ENCODE measurements at places on chromosomes 11 and 22. TPM values are rescaled to one million over a fixed set of nuclear protein-coding genes. Genes with fewer than 3 reads are reported as not detected.

DNA sequence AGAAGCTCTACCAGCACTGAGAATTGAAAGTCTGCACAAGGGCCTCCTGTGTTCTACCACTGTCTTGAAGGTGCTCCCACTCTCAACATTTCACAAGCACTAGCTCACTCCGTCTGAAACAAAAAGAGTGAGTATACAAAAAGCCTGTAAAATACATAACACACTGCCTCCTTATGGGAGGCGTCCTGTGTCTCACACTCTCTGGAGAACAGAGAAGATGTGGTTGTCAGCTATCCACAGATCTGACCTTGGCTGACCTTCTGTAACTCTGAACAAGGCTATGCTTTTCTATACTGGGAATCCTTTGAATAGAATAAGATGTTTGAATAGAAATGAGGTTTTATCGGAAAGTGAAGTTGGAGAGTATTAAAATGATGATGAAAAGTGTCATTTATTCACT lies 171.3 kb upstream of the TMEM45B start:
- no peak for DNase-seq

Gene P2RX3
- polyA plus RNA-seq = not detected

GRCh38 chr11:12411806-12412727 lies 34.7 kb downstream of the PARVA start:
- peak; percentile 85 for DNase-seq

DNA sequence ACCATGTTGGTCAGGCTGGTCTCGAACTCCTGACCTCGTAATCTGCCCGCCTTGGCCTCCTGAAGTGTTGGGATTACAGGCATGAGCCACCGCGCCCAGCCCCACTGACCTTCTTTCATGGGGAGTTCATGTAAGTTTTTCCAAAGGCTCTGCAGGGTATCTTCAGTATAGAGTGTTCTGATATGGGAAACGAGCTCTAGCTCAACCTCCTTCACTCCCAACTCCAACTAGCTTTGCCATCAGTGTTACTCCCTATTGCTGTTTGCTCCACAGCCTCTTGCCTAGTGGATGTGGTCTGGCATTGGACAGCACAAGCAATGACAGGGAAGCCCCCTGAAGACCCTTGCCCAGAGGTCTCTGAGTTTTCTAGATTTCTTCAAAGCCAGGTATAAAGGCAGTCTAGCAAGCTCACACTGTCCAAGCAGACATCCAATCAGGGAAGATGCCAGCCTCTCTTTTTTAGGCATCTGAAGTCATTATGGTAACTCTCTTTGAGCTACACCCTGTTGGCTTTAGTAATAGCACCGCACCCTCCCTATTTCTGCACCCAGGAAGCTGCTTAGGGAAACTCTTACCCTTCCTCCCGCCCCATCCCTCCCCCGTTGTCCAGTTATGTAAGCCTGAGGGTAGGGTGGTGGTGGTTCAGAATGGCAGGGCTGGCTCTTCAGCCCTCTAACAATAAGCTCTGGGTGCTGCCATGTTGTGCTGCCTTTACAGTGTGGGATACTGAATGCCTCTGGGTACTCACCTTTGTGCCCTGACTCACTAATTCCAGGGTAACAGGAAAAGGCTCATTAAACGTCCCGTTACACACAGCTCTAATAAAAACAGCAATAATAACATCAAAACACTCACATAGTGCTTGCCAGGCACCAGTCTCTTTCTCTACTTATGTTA lies 41.4 kb upstream of the CLDN5 start:
- no peak for DNase-seq

Gene A4GALT
- polyA plus RNA-seq = 1.8 TPM
